Activated gamma-delta T cell (primary cell): ENCODE measurements at places on chromosomes 12 and 14.
A peak's percentile ranks its signal among the peaks of the same experiment; 100 is the strongest.

GRCh38 chr12:48618541-48618940, 48.7 kb upstream of the LALBA start:
- no peak for DNase-seq

DNA sequence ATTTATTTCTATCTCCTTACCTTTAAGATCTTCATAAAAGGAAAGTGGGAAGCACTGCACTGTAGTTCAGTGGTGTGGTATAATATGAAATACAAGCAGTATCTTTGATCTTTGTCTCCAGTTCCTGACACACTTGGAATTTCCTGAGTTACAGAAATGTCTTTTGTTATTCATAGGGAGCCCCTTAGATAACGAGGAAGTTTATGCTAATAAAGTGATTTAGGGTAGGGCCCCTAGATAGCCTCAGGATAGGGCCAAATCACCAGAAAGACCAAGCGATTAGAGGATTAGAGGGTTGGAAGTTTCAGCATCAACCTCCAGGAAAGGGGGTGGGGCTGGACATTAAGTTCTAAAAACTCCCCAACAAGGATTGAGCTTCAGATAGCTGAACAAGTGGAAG, 29.9 kb upstream of the DDHD1 start:
- DNase-seq: no peak

DNA sequence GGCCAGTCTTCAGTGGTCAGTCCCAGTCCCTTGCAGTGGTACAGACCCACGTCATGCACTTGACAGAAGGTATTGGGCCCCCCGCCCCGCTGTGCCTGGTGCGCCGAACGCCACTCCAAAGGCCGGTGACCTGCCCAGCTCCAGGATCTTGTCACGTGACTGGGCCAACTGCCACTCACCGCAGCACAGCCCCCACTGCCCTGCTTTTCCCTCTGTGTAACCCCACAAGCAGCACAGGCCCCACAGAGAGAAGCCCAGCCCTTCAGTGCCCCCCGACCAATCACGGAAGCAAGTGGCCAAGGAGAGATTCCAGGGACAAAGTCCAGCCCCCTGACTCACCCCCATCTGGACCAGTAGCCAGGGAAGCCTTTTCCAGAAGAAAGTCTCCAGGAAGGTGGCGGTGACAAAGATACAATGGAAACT, 498 bp downstream of the GPR132 start:
- DNase-seq: no peak

DNA sequence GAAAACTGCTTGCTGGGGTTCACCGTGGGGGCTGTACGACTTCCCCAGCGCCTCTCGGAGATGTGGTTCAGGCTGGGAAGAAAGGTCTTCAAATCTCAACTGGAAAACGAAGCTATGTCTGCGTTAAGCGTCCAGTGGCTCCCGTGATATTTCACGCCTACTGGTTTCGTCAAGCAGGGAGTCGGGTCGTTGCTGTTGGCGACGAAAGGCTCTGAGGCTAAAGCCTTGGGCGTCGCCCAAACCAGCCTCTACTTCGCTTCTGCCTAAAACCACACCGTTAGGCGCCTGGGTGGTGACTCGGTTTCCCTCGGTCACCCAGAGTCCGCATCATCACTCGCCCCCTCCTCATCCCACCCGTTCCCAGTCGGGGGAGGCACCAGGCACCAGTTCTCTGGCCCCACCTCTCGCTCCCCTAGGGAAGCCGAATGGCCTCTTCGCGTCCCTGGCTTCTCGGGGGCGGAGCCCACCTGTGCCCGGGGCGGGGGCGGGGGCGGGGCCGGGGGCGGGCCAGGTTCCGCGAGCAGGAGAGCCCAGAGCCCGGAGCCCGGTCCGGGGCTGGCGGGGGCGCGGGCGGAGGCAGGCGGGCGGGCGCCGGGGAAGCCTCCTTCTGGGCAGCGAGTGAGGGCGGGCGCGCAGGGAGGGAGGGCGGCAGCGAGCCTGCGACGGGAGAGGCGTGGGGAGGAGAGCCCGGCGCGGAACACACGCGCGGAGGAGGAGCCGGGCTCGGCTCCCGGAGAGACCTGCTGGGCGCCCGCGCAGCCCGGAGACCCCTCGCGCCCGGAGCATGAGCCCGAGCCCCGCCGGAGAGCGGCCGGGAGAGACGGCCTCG, at the start of gene B4GALNT3:
TSS of gene B4GALNT3 (plus strand) at position 510 of the 829 bp plus-strand sequence. CDS start 438 bp downstream, outside the sequence.
- peak; percentile 30 for DNase-seq

GRCh38 chr14:40265096-40265495, 832.9 kb upstream of the FBXO33 start:
- DNase-seq: no peak

DNA sequence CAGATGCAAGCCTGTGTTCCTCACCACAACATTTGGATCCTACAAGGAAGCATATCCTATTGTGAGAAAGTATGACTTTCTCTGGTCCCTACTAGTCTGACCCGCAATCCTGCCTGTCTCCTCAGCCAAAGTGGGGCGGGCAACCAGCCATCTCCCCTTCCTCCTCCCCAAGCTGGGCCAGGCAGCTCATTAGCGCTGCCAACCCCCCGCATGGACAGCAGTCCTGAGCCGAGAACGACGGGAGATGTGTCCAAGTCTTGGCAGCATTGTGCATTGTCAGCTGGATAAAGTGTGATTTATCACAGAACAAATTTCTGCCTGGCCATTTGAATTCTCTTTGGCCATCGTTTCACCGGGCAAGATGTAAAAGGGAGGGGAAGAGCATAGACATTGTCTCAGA, 139.4 kb downstream of the SLC15A4 start:
- no peak for DNase-seq

DNA sequence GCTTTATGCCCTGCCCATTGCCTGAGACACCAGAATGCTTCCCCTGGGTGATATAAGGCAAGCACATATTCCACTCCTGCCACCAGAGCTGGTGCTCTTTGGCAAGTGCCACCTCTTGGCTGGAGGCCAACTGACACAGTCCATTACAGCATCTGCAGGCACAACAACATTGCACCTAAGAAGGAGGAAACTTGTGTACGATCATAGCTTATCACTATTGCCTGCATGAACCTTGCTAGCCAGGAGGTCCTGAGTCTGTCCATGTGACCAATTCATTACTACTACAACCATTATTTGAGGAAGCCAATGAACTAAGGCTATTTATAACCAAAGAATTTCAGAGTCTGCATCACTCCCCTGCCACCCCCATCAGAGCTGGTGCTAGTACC, 119.8 kb upstream of the SCAF11 start:
- DNase-seq: no peak

DNA sequence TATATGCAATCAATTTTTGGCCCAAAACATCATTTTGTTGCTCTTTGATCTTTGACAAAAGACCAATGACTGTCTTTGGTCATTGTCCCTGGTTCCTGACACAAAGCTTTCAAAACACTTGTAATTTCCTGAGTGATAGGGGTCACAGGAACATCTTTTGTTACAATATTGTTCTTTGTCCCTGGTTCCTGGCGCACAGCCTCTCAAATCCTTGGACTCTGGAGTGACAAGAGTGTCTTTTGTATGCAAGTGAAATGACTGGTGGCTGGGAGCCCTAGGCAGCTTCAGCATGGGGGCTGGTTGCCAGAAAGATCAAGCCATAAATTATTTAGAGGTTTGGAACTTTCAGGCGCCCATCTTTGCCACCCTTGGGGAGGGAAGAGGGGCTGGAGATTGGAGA, 53.9 kb downstream of the DNAH10 start:
- DNase-seq: no peak

DNA sequence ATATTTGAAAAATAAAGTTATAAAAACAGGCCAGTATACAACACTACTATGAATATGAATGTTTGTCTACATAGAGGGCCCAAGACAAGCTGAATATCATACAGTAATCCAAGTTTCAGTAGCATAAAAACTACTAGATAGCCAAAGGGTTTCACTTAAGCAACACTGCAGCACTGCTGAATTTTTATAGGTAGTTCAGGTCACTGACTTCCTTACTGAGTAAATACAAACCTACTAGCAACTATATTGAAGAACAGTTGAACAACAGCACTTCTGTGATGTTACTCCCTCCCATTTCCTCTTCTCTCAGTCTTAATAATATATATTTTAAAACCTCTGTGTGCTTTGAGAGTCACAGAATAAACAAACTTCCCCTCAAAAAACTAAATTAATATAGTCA, 42.7 kb downstream of the GTF2A1 start:
- no peak for DNase-seq

DNA sequence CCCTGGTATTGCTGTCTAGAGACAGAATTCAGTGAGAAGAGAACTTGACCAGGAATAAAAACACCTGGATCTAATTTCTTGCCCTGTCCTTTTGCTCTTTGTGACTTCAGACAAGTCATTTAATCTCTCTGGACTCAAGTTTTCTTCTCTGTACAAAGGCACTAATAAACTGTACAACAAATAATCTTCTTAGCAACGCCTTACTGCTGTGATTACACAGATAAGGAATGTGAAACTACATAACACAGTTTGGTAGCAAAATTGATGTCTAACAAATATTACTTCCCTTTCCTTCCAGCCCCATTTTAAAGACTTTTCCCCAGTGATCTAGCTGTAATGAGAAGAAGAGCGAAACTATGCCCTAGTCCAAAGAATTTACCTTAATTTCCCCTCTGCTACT, 69.3 kb downstream of the BCAT1 start:
- DNase-seq: no peak

DNA sequence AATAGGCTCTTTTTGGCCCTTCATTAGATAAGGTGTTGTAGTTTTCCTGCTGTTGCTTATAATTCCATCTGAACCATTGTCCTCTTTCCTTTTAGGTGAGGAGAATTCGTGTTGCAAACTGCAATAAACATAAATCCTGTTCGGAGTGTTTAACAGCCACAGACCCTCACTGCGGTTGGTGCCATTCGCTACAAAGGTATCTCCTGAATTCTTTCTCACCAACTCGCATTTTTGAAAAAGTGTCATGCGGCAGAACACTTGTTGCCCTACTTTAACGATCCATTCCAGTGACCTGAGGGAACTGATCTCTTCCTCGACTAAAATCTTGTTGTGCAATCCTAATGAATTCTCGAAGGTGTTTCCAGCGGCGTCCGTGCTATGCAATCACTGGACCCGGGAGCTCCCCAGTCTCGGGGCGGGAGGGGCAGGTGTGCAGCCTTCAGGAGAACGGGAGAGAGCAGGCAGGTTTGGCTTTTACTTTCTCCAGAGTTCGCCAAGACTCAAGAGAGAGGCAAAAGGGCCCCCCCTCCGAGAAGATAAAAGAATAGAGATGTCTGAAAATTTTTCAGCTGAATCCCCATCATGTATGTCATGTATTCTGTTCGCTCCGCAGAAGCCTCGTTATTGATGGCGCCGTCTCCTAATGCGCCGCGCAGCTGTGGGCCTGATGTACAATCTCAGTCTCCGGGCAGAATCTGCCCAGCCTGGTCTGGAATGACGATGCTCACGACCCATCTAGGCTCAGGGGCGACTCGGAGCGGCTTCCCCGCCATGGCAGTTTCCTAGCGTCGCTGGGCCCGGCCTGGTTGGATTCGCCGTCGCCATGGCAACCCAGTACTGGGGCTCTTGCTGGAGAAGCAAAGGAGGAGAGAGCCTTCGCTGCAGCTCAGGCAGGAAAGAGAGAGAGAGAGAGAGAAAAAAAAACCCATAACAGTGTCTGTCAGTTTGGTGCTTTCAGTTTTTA, 38.2 kb downstream of the PLXNC1 start:
- no peak for DNase-seq
